Stimulated activated CD4-positive, alpha-beta T cell treated with anti-CD3 and anti-CD28 coated beads, Interleukin-12 subunit alpha, Interleukin-12 subunit beta, amount 100 ng/mL, for 48 hours (primary cell): ENCODE measurements at places on chromosomes 1 and 21.

DNA sequence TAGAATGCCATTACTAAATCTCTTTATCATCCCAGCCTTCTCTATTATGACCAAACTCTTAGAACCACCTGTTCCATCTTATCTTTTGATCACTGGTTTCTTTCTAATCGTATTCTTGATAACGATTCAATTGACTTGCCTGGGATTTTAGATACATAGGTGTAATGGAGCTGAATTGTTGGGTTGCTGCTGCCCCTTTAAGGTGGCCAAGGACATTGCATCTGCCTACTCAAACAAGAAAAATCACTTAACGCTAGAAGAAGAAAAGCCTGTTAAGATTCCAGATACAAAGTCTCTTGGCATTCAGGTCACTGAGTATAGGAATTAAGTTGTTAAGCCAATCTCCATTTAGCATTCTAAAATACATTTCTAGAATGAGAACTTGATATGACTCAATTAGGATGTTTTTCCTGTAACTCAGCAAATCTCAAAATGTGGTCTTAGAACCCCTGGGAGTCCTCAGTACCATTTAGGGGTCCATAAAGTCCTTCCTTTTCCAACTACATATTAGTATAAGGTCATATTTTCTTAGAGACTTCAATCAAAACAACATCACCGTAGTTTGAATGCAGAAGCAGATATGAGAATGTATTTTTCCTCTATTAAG is 12.4 kb downstream of the NEXN start:
- no peak for DNase-seq

- DNase-seq, result no peak
Observed at GRCh38 chr21:26469789-26470188, 103.3 kb downstream of the CYYR1 start.

GRCh38 chr21:44380876-44381275 is 27.5 kb downstream of the TRPM2 start:
- DNase-seq, result no peak

GRCh38 chr1:244041466-244042120 is 9.5 kb upstream of the ZBTB18 start:
- no peak for DNase-seq

DNA sequence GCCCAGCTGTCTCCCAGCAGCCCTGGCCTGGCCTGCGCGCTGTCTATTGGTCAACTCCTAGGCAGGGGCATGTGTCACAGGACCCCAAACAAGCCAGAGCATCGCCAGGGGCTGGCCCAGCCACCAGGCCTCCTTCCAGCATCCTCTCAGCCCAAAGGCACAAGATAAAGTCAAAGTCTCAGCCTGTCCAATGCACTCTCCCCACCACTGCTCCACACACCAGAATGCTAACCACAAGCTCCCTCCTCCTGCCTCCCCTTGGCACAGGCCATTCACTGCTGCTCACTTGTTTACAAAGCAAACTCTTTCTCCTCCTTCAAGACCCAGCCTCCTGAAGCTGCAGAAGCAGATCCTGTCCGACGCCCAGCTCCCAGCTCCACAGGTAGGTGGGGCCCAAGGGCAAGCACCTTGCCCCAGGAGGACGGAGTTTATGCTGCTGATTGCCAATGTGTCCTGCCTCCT is 133.4 kb downstream of the DMRTB1 start:
- DNase-seq, result no peak

GRCh38 chr1:13435458-13435857 is 25.2 kb downstream of the PRAMEF20 start:
- DNase-seq, result no peak

DNA sequence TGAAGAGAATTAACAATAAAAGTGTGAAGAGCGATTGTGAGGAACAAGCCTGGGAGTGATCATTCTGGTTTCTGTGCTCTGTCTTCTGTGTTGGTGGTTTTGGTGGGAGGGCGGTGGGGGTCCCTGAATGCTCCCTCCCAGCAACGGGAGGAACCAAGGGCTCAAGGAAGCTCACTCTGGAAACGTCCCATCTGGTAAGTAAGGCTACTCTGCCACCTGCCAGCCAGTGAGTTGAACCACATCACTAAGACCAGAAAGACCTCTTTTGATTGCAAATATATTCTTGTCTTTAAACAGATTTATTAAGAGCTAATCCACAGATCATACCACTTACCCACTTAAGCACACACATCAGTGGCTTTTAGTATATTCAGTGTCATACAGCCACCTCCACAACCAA is 125.0 kb downstream of the PRDM2 start:
- DNase-seq, result no peak
